ENCODE measurements at places on chromosomes 4 and X.
A peak's percentile ranks its signal among the peaks of the same experiment; 100 is the strongest.

DNA sequence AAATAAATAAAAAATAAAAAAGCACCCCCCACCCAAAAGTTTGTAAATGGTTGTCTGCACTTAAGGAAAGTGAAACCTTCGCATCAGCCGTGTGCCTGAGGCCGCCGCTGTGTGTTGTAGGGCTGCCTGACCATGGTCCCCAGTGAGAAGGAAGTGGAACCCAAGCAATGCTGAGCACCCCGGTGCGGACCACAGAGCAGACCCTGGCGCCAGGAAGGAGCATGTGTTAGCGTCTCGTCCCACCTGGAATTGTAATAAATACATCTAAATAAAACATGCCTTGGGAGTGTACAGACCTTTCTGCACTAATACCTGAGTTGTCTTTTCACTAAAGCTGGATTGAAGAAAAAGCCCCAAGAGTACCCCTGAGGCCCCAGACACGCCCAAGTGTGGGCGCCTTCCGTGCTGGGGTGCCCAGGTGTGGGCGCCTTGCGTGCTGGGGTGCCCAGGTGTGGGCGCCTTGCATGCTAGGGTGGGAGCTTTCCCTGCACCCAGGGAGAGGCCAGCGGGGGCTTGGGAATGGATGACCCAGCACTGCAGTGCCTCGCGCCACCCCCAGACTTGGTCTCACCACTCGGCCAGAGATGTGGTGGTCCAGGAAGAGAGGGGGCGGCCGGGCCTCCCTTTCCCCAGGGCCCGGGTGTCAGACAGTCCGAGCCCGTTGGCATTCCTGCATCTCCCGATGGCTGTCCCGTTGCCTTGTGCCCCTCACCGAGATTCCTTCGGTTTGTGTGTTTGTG, 33.7 kb downstream of the HTT-AS start:
- H3K27ac ChIP-seq = no peak overlapping the region
- no peaks in the 10 kb centered on the region for H3K4me1 ChIP-seq
- no peak for DNase-seq
- H3K4me3 ChIP-seq = peak overlapping the region; percentile 41

DNA sequence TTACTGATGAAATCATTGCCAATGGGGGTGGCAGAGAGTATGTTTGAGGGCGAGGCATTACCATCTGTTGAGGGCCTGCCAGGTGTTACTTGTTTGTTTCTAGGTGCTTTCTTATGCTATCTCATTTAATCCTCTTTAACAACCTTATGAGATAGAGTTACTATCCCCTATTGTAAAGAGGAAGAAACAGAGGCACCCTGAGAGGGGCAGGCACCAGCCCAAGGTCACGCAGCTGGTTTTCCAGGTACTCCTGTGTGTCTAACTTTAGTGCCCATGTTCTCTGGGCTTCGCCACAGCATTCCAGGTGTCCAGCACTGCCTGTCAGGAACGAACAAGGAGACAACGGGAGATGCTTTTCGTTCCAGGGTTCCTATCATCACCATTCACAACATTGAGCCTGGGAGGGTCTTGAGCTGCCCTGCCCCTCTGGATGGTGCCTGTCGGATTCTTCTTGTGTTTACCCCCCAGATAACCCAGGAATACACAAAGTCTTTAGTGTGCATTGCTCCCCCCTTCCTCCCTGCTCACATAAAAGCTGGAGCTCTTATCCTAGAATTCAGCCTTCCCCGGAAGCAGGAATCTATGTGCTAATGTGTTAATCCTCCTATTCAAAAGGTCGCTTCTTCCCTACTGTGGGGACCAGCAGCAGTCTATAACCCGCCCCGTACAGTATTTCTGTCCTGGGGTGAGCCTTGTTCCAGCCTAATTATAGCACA, 24.9 kb upstream of the GPC4 start:
- H3K27ac ChIP-seq = no peak overlapping the region
- peaks cover 52% of the 10 kb centered on the region for H3K27me3 ChIP-seq
- no peak overlapping the region for H3K4me3 ChIP-seq
- H3K4me1 ChIP-seq = no peaks in the 10 kb centered on the region

DNA sequence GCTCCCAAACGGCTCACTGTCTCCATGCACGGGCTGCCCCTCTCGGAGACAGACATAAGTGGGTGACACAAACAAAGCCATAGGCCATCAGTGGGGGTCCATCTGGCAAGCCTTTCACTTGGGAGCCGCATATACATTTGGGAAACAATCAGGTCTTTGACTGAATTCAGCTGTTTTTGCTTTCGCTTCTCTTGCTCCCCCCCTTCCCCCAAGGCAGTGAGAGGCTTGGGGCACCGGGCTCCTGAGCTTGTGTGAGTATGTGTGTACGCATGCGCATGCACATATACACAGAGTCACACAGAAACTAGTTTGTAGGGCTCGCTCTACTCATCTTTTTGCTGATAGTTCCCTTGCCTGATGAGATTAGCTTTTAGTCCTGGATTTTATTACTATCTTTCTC, 284.4 kb downstream of the AFF2 start:
- no peak overlapping the region for H3K27ac ChIP-seq
- H3K27me3 ChIP-seq = peaks cover 7% of the 10 kb centered on the region
- H3K4me3 ChIP-seq = no peak overlapping the region
- no peak for DNase-seq
- H3K4me1 ChIP-seq = no peaks in the 10 kb centered on the region

DNA sequence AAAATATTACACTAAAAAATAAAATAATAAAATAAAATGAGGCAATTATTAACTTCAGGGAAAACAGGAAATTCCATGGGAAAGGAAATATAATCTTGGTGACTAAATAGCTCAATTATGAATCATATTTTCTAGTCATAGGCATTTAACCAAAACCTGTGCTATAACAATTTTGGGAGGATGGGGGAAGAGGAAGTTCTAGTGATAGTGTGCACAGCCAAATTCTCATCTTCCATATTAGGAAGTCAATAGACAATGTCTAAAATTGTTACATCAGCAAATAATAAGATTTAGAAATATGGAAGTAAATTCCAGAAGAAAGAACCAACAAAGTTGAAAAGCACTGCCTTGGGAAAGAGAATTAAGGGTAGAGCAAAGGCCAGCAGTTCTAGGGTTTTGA, 2.8 kb downstream of the AWAT2 start:
- no peaks in the 10 kb centered on the region for H3K36me3 ChIP-seq
- H3K27me3 ChIP-seq = peaks cover 47% of the 10 kb centered on the region
- no peak overlapping the region for H3K4me3 ChIP-seq
- H3K4me1 ChIP-seq = no peaks in the 10 kb centered on the region

- no peak overlapping the region for H3K4me3 ChIP-seq
- H3K27me3 ChIP-seq = no peaks in the 10 kb centered on the region
- no peak overlapping the region for H3K27ac ChIP-seq
- H3K36me3 ChIP-seq = no peaks in the 10 kb centered on the region
- no peaks in the 10 kb centered on the region for H3K4me1 ChIP-seq
These were observed 26.3 kb downstream of the GPC3 start for GRCh38 chrX:133958997-133959688.

- no peak overlapping the region for H3K27ac ChIP-seq
- no peak for DNase-seq
- no peak overlapping the region for H3K4me3 ChIP-seq
These were observed 50.7 kb upstream of the PRDM5 start for GRCh38 chr4:120973207-120973606.

DNA sequence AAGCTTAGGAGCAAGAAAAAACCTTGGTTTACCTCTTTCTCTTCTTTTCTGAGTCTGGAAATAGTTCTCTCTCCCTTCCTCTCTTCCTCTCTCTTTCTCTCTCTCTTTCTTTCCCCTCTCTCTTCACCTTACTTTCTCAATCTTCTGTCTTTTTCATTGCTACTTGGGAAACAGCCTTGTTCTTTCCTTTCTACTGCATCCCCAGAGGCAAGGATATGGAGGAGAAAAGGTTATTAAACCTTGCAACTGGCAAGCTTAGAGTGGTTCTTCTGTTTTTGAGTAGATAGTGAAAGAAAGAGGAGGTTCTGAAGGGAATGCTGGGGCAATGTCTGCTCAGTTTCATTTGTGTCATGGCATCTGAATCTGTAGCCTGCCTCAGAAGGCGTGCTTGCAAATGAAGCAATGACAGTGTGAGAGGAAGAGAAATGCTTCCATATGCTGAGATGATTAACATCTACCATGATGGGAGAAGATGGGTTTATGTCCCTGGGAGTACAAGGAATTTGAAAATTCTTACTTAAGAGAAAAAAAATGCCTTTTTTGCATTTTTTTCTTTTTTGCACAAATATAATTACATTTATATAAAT, 190.6 kb downstream of the CEP135 start:
- no peak overlapping the region for H3K27ac ChIP-seq
- no peaks in the 10 kb centered on the region for H3K4me1 ChIP-seq
- no peaks in the 10 kb centered on the region for H3K36me3 ChIP-seq

GRCh38 chr4:14096396-14096965, 469.0 kb upstream of the BOD1L1 start:
- H3K4me1 ChIP-seq = no peaks in the 10 kb centered on the region
- H3K27ac ChIP-seq = no peak overlapping the region
- H3K4me3 ChIP-seq = no peak overlapping the region
- DNase-seq = no peak

DNA sequence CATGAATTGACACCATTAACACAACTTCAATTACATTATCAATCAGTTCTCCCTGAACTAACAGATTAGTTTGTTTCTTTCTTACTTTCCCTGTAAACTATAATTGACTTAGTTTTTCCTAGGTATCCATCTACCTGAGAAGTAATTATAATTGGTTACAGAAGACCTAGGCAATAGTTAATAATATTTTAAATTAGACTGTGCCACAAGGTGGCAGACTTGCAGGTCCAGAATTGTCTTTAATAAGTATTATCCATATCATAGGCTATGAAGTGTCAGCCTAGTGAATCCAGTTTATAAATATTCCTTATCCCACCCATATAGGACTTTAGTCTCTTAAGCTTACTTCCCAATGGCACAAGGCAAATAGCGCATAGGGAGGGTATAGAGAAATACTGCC, 48.9 kb upstream of the FAM47B start:
- DNase-seq = no peak
- peaks cover 13% of the 10 kb centered on the region for H3K27me3 ChIP-seq
- H3K4me3 ChIP-seq = no peak overlapping the region
- H3K4me1 ChIP-seq = no peaks in the 10 kb centered on the region

DNA sequence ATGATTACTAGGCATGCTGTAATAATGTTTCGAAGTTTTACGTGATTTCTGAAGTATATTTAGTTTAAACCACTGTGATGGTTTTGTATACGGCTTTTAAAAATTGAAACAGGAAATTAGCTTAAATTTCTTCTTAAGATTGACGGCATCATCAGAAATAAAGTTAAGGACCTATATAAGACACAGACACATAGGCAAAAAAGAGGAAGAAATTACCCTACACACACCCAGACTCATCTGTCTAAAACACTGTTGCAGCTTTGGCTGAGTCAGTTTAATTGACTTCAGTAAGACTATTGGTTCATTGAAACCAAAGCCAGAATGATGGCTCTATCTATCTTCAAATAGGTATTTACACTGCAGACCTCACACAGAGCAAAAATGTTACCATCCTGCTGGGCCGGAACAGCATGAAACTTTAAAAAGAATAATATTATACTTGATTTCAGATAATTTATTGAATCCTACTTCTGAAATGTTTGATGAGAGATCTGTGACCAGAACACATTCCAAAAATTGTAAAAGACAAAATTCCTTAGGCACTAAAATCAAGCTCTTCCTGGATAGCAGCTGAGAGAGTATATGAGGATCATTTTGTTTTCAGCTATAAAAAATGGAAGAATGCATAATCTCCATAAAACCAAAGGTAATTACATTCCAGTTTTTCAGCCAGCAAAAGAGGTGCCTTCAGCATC, 4.5 kb downstream of the HHIP start:
- DNase-seq = no peak
- H3K27ac ChIP-seq = no peak overlapping the region

DNA sequence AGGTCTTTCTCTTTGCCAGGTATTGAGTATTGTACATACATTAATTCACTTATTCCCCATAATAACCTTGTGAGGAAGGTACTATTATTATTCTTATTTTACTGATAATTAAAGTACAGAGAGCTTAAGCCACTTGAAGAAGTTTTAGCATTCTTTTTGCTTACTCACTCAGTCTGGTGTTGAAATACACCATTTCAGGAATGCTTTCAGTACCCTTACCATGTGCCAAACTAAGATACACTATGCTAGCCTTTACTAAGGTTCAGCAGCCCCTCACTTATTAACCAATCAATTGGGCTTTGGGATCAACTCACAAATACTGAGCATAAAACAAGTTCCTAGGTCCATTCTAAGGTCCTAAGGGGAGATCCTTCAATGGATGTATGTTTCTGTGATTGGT, 179.0 kb upstream of the FGF13 start:
- H3K36me3 ChIP-seq = no peaks in the 10 kb centered on the region
- H3K27ac ChIP-seq = no peak overlapping the region
- H3K4me3 ChIP-seq = no peak overlapping the region

- no peaks in the 10 kb centered on the region for H3K4me1 ChIP-seq
- H3K27me3 ChIP-seq = no peaks in the 10 kb centered on the region
- no peak overlapping the region for H3K4me3 ChIP-seq
- no peaks in the 10 kb centered on the region for H3K36me3 ChIP-seq
These were observed 68.2 kb downstream of the ARHGAP10 start for GRCh38 chr4:147799986-147800555.

- peaks cover 37% of the 10 kb centered on the region for H3K27me3 ChIP-seq
- no peaks in the 10 kb centered on the region for H3K36me3 ChIP-seq
- no peak overlapping the region for H3K4me3 ChIP-seq
- H3K27ac ChIP-seq = no peak overlapping the region
- no peaks in the 10 kb centered on the region for H3K4me1 ChIP-seq
These were observed 35.7 kb upstream of the APLN start for GRCh38 chrX:129690435-129690834.

DNA sequence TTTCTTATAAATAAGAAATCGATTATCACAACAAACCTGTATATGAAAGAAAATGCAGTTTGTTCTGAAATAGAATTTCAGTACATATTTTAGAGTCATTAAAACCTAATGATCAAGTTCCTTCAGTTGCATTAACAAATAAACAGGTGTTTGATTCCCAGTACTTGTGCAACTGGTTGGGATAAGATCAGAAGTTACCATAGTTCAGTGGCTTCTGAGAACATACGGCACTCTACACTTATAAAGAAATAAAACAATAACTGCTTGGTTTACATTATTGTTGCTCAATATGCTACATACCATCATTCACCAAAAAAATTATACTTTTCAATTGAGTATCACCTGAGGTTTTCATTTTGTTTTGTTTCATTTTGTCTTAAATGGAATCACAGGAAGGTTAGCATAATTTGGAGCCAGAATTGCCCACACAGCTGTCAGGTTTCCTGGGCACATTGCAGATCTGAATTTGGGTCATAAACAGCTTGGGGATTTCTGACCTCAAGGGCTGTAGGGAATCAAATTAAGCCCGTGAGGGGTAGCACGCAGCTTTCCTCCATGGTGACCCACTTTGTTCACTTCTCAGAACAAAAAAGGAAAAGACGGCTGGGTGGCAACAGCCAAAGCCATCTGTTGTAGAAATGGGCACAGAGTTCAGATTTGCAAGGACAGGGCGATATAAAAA, 14.9 kb upstream of the CCNG2 start:
- no peak for DNase-seq
- peak overlapping the region; percentile 71 for H3K27ac ChIP-seq
- no peaks in the 10 kb centered on the region for H3K27me3 ChIP-seq
- no peak overlapping the region for H3K4me3 ChIP-seq
- H3K4me1 ChIP-seq = no peaks in the 10 kb centered on the region
